Common myeloid progenitor, CD34-positive (primary cell): ENCODE measurements at places on chromosomes 12 and 14.
A peak's percentile ranks its signal among the peaks of the same experiment; 100 is the strongest.

- DNase-seq, result peak; percentile 20
These were observed 17.2 kb upstream of the RAD52 start for GRCh38 chr12:966724-967123.

GRCh38 chr14:37116933-37117849, 55.2 kb downstream of the SLC25A21 start:
- DNase-seq, result no peak

- DNase-seq, result no peak
These were observed 32.8 kb upstream of the LUM start for GRCh38 chr12:91144053-91144452.

GRCh38 chr14:63296060-63296563, 22.6 kb downstream of the GPHB5 start:
- no peak for DNase-seq

DNA sequence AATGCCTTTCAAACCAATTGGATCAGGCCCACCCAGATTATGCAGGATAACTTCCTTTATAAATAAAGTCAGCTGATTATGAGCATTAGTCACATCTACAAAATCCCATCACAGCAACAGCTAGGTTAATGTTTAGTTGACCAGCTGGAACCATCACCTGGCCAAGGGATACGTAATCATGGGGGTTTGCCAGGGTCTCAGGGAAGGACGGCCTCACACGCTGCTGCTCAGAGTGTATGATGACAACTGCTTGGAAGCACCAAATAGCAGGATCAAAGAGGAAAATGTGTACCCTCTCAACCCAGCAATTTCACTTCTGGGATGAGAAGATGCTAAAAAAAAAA, 162.6 kb downstream of the SLC15A4 start:
- DNase-seq, result no peak

DNA sequence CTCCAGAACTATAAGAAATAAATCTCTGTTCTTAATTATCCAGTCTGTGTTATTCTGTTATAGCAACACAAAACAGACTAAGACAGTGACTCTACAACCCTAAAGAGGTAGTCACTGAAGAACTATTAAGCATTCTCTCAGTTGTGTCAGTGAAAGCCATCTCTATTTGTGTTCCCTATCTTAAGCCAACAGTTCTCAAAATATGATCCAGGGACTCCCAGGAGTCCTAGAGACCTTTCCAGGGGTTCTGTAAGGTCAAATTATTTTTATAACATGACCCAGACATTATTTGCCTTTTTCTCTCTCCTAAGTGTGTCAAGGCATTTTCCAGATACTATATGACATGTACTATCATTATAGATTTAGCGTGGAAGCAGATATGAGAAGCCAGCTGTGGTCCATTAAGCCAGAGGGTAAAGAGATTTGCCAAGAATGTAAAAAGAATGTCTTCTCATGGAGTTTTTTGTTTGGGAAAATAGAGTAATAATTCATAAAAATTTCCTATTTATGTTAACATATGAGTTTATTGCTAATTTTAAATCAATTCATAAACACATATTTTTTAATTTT, 315.8 kb downstream of the RGS6 start:
- no peak for DNase-seq

DNA sequence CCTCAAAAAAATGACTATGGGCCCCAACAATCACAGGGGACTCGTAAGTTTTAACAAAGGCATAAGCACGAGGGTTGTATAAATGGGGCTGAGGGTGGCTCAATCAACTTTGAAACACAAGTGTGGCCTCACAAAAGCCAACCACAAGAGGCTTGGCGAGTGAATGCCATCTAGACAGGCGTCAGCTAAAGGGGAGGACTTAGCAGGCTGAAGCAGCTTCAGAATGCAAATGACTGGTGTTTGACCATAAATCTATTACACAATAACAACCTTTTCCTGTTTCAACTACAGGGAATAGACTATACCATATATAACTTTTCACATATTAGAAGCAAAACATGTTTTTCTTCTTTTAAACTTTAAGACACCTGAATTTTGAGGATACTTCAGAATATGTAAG, 777.9 kb downstream of the FSCB start:
- DNase-seq, result peak; percentile 47

DNA sequence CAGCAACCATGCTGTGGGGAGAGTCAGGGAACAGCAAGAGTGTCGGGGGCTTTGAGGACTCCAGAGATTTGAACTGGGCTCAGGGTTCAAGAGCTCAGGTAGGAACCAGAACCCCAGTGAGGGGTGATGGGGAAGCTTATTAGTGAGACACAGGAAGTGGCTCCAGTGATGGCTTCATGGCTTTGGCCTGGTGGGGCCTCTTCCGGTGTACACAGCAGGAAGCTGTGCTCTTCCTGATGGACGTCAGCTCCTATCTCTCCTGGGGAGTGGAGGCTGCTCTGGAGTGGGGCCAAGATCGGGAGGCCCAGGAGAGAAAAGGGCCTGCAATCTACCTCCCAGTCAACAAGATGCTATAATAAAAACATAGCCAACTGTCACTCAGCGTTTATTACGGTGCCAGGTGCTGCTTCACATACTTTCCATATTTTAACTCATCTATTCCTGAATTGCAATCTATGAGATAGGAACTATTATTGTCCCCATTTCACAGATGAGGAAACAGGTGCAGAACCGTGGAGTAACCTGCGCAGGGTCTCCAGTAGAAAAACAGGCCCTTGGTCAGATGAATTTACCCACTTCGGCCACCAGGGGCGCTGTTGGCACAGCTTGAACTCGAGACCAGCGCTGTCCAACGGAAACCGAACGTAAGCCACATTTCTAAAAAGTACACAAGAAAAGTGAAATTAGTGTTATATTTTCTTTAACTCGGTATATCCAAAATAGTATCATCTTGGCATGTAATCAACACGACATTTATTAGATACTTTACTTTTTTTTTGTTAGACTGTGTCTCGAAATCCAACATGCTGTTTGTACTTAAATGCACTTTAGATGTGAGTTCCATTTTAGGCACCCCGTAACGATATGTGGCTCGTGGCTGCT, 63.6 kb upstream of the DLK1 start:
- DNase-seq, result peak; percentile 89

GRCh38 chr12:68451261-68452077, 119.3 kb upstream of the MDM1 start:
- DNase-seq, result peak; percentile 59

GRCh38 chr12:116896411-116896924, 14.3 kb upstream of the FBXW8 start:
- no peak for DNase-seq

DNA sequence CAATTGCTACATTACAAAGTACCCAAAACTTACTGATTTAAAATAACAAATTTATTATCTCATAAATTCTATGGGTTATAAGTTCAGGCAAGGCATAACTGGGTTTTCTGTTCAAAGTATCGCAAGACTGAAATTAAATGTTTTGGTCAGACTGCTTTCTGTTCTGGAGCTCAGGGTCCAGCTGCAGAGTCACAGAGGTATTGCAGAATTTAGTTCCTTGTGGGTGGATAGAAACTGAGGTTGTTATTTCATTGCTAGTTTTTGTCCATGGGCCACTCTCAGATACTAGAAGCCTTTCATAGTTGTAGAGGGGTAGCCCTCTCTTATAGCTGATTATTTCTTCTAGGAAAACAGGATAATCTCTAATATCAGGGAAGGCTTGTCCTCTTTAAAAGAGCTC, 467.9 kb downstream of the TRHDE start:
- no peak for DNase-seq

DNA sequence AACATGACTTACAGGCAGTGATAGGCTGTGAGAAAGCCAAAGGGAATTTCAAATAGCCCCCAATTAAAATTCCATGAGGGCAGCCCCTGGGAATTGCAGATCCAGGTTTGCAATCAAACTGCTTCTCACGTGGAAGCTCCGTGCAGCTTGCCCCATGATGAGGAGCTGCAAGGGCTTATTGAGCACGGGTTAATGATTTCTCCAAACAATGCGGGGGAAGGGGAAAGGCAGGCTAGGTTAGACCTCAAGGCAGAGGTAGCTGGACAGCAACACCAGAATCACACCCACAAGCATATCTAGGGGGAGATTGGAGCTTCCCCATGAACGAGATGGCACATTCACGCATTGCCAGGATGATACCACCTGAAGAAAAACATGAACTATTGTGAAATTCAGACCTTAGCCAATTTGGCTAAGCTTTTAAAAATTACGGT, 5.0 kb upstream of the DUSP6 start:
- DNase-seq, result no peak

DNA sequence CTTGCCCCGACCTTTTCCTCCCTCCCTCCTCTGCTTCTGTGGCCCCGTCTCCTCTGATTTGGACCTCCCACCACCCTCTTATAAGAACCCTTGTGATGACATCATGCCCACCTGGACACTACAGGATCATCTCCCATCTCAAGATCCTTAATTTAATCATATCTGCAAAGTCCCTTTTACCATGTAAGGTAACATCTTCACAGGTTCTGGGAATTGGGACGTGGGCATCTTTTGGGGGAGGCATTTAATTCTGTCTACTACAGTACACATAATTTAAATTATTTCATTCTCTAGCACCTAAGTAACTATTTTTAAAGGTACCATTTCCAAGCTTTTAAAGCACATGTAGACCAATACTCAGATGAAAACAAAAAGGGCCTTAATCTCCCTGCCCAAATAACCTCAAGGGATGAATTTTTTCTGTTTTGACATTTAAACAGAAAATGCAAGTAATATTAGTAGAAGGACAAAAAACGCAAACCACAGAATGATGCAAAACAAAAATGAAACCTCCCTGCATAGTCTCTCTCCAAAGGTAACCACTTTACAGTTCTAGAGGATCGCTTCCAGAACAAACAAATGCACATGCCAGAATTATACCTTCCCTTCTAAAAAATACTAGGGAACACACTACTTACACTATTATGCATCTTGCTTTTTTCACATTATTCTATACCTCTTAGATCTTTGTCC, 222.1 kb downstream of the AACS start:
- no peak for DNase-seq

DNA sequence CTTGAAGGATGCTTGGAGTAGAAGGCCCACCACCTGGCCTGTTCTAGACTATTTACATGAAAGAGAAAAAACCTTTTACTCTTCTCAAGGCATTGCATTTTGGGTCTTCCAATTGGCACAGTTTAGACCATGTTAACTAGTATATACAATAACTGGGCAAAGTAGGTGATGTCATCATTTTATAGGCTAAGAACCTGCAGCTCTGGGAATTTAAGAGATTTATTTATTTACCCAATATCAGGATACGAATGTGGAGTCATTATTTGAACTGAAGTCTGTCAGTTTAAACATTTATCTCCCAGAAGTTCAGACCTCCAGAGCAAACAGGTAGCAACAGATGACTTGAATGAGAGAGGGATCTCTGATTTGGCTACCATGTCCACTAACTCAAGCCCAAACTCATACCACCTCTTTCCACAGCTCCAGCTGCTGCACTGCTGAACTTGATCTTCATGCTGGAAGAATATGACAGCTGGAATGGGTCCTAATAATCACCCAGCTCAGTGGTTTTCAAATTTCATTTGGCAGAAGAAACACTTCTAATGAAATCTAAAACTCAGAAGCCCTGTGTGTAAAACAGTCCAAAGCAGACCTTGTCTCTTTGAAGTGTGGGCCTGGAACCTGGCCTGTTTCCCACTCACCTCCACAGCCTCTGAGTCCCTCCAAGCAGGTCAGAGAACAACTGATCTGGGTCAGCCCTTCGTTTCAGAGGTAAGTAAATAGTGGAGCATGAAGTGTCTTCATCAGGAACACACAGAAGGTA, 179.2 kb downstream of the EMP1 start:
- no peak for DNase-seq

GRCh38 chr14:33839193-33840076, 111.4 kb downstream of the EGLN3 start:
- peak; percentile 68 for DNase-seq

DNA sequence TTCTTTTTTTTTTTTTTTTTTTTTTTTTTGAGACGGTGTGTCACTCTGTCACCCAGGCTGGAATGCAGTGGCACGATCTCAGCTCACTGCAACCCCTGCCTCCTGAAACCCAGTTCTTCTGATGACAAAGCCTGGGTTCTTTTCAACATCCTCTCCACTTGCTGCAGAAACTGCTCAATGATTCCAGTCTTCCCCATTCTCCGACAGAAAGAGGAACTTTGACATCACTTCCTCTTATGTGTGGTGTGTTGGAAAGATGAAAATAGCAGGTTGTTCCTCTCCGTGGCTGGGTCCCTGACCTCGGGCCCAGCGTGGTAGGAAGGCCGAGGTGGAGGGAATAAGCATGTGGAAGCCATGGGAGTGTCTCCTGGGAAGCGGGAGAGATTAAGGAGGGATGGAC, 198.4 kb downstream of the PHETA1 start:
- peak; percentile 92 for DNase-seq

DNA sequence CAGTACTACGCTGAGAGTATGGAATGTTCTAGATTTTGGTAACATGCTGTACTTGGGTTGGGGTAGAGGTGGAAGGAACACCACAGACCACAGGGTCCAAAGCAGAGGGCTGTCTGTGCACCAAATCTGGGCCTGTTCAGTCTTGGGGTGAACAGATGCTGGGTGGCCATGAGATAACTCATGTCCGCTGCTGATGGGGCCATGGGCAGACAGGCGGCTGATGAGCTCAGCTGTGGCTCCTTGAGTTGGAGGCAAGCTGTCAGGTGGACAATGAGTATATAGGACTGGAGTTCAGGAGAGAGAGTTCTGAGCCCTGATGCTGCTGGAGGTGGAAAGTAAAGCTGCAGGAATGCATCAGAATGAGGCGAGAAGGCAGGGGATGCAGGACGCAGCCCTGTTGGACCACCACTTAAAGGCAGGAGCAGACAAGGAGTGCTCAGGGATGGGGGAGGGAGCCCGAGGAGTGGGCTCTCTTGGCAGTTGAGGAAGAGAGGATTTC, 6.2 kb downstream of the SMIM41 start:
- no peak for DNase-seq

DNA sequence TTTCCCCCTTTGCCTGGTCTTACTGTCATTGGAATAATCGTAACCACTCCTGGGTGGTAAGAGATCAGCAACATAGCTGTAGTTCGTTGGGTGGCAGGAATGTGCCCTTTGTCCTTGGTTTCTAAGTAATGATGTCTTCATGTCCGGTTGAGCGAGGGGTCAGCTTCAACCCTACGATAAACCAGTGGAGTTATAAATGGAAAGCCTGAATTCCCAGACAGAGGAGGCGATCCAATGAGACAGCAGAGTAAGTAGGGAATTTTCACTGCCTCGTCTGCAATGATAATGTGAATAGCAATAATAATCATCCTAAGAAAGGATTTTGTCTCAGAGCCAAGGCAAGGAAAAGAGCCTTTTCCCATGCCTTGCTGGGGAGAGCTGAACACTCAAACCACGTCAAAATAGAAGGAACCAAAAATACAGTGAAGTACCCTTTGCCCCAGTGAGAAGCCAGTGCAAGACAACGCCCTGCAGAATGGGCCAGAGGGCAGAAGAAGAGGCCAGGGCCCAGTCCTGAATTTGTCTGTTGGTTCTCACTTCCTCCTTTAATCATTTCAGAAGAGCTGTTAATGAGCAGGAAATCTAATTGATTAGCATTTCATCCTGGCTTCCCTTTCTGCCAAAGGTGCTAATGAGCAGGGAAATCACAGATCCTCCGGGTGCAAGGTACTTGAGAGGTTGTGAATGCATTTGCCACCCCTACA, 330.7 kb downstream of the CACNA1C start:
- no peak for DNase-seq

GRCh38 chr12:46677749-46678148, 148.0 kb downstream of the SLC38A4 start:
- DNase-seq, result peak; percentile 31
